ENCODE measurements at places on chromosomes 7 and 10.

DNA sequence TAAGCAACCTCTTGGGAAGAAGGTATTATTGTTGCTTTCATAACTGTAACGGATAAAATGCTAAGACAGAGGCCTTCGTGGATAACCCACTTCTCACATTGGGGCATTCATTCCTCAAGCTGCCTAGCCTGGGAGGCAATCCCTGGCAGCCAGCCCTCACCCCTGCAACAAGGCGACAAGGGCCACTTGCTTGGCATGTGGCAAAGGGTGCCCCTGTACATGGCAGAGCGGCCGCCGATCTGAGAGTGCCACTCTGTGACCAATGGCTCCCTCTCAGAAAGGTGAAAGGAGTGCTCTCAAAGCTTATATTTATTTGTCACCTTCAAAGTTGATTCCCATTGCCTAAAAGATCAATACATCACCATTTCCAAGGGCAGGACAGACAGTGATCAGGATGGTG is 31.9 kb downstream of the EBF3 start:
- no peak for DNase-seq

DNA sequence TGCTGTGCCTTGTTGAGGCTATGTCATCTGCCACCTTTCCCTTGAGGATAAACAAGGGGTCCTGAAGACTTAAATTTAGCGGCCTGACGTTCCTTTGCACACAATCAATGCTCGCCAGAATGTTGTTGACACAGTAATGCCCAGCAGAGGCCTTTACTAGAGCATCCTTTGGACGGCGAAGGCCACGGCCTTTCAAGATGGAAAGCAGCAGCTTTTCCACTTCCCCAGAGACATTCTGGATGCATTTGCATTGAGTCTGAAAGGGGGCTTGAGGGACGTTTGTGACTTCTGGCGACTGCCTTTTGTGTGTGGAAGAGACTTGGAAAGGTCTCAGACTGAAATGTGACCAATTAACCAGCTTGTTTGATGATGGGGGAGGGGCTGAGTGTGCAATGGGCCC is 52.5 kb downstream of the VWA2 start:
- no peak for DNase-seq

GRCh38 chr7:104272767-104273384 is 55.5 kb upstream of the LHFPL3 start:
- DNase-seq, result peak; percentile 34

DNA sequence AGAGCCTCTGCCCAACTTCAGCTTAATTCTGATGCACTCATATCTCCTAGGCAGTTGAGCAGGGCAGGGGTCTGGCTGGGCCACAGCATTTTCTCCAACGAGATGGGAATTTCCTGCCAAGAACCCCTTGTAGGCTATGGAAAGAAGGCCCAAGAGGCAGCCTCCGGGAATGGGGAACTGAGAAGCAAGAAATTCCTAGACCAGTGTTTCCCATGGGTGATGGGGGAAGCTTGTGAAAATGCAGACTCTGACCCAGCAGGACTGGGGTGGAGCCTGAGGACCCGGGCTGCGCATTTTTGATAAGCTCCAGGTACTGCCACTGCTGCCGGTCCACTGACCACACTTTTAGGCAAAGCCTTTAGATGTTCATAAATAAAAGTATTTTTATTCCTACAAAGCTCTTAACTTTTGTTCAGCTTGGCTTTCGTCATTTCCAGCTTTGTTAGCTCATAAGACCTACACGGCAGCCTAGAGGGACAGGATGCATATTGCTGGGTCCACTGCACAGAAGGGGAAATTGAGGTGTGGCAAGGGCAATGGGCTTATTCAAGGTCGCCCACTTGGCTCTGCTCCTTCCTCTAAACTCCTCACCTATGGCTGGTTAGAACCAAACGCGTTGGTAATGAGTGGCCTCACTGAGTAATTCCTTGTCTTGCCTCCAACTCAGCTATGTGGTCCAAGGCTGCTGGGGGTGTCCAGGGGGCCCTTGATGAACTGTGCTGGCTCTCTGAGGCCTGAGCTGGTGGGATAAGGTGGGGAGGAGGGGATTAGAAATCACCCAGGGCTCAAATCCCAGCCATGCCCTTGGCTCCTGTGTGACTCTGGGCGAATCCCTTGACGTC is 29.5 kb downstream of the ZCCHC24 start:
- DNase-seq, result no peak

- no peak for DNase-seq
Observed at GRCh38 chr10:69385454-69386350, 31.0 kb downstream of the TACR2 start.

DNA sequence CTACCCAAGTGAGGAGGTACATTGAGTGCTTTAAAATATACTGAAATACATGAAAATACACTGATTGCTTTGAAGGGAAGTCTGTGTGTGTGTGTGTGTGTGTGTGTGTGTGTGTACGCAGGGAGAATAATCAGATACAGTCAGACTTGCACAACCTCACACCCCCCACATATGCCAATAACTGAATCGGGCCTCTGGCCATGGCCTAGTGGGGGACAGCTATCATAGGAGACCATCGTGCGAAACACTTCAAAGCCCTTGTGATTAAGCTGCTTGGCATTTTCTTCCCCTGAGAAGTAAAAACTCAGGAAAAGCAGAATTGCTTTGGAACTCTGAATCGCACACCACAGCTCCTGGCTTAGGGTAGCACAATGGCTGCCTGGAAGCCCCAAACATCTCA is 135.1 kb downstream of the C10orf105 start:
- no peak for DNase-seq

DNA sequence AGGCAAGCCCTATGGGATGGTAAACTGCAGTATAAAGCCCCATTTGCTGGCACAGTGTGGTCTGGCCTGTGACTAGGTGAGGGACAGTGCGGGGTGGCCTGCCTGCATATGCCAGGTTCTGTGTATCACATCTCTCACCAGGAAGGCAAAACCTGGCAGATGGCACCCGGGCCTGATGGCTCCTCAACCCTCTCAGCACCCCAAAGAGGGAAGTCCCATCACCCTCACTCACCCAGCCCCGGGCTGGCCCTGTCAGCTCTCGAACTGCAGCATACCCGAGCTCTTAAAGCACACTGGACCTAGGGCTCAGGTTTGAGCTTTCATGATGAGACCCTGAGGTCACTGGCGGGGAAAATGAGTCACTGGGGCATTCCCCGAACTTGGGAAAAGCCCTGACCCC is 130.5 kb downstream of the LHPP start:
- no peak for DNase-seq

DNA sequence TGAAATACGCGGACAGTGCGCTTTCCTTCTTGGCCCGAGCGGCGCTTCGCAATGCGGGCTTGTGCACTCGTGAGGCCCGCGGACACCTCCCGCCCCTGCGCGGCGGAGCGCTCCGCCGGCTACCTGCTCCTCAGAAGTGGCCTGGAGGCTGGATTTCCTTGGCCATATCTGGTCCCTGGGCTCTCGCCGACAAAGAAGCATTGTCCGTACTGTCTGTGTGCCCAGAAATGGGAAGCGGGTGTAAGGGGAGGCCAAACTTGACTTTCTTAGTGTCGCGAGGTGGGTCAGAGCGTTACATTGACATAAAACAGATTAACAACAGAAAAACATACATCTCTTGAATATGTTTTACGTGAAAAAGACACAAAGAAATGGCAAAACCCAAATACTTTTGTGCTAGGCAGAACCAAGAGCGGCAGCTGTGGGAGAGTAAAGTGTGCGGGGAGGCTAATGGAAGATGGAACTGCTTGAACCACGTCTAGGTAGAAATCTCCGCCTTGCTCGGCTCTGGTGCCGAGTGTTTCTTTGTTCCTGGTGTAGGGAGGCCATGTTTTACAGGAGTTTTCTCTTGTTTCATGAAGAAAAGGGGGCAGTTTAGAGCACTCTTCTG is 1.4 kb downstream of the LANCL2 start:
- DNase-seq, result peak; percentile 21

- DNase-seq, result no peak
Observed at GRCh38 chr10:28637346-28637745, 40.0 kb upstream of the BAMBI start.

- DNase-seq, result no peak
Observed at GRCh38 chr7:112067200-112067599, 139.0 kb downstream of the DOCK4 start.

DNA sequence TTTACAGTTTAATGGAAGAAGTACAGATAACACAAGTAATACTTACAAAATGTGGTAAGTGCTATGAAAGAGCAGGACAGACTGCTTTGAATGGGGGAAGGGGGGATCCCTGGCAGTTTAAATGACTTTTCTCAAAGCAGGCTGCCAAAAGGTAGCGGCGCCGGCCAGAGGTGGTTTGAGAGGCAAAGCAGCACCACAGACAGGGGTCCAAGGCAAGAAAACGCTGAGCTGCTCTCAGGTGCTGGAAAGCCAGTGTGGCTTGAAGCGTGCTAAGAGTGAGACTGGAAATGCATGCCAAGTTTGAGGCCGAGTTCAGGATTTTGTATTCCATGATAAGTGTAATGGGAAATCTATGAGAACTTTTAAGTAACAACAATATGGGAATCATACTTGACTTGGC is 437.7 kb downstream of the AUTS2 start:
- no peak for DNase-seq

DNA sequence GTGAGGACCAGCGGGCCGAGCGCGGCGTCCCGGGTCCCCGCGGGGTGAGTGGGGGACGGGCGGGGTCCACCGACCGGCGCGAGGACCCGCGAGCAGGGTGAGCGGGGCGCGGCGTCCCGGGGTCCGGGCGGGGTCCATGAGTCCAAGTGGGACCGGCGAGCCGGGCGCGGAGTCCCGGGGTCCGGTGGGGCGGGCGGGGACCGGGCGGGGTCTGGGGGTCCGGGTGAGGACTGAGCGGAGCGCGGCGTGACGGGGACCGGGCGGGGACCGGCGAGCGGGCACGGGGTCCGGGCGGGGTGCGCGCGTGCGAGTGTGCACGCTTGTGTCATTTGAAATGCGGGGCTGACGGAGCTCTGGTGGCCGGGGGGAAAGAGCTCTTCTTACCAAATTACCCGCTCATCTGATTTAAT is 765 bp downstream of the CELF2 start:
- no peak for DNase-seq

DNA sequence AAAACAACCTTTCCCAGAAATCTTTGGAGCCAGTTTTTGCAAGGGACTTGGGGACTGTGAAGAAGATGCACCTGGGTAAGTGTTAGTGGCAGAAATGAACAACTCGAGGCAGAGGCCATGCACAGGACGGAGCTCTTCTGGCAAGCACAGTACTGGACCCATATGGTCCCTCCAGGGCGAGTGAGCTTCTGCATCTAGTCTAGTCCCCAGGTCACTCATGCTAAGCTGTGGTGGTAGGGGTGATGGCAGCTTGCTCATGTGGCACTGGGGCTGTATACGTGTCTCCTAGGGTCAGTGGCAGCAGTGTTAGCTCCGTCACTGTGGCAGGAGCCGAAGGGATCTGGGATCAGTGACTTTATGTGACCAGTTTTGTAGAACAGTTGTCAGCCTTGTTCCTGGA is 9.3 kb upstream of the LRRC61 start:
- DNase-seq, result no peak

DNA sequence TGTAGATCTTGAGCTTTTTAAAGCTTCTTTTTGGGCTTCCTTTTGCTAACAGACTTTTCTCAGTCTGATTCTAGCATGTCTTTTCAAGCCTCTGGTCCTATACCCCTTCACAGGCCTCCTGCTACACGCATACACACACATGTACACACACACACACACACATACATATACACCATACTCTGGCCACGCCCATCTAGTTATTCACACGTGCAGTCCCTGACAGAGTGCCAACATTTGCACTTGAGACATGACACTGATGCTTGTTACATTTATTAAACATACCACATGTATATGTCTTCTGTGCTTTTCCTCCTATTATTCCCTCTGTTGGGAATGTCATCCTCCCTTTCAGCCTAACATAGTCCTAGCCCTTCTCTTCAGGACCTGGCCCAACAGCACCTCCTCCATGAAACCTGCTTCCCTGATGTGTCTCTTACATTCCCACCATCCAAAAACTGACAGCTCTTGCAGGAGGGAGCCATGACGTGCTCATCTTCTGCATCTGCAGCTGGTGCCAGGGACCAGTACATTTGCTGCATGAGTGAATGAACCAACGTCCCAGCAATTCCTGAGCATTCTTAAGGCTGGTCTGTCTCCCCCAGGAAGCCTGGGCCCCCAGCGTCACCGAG is 222.1 kb downstream of the ARHGAP12 start:
- no peak for DNase-seq

GRCh38 chr10:19817231-19817933 is 1.1 kb downstream of the PLXDC2 start:
- DNase-seq, result no peak

DNA sequence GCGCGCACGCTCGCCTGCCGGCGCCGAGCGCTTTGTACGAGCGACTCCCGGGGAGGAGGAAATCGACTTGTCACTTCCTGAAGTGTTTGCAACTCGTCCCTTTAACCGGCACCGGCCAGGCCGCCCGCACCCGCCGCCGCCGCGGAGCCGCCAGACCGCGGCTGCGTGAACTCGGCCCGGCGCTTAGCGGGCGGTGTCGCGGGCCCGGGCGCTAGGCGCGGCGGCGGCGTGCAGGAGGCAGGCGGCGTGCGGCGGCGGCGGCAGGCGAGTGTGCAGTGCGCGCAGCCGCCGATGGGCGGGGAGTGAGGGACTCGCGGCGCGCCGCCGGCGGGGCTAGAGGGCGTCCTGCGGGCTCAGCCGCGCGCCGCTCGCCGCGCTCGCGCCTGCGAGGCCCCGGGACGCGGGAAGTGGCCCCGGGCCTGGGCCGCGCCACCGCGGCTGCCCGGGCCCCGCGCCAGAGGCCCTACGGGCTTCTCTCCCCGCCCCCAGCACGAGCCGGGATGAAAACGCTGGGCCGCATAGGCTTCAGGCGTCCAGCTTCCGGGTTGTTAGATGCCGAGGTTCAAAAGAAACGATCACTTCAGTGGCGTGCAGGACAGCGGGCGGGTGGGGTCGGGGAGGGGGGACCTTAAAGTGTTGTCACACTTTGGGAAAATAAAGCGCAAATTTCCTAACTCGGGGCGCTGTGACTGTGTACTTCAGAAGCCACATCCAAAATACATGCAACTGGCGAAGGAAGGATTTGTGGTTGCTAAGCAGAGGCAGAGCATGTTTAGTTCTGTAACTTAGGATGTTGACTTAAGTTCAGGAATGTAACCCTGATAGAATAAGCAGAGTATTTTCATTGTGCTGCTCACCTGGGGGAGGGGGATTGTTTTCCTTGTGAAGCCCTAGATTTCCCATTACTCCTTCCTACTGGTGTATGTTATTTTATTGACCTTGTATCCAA is at the start of gene FAM53B:
FAM53B (minus strand) TSS at position 277 of the 949 bp plus-strand sequence. CDS start 37,665 bp downstream, outside the sequence.
- DNase-seq, result peak; percentile 80

GRCh38 chr10:108014145-108014901 is 849.8 kb upstream of the SORCS1 start:
- no peak for DNase-seq

- no peak for DNase-seq
Observed at GRCh38 chr10:102511583-102512274, 8.0 kb downstream of the SUFU start.
